ENCODE measurements at places on chromosomes 3 and 15. TPM values are rescaled to one million over a fixed set of nuclear protein-coding genes. Genes with fewer than 3 reads are reported as not detected.

DNA sequence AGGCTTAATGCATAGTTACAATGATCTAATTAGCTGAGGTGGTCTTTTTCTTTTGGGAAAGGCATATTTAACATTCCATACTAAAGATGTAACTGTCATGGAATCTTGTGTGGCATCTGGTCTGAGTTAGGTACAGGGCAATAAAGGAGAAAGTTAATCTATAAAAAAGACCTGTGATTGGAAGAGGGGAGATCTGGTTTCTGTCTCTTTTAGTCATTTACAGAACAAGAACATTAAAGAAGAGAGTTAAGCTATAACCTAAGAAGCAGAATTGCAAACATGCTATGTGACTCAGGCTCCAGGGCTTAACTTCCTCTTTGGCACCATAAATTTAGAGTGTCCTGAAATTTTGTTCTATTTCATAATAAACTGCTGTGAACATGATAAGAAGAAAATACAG lies 47.2 kb upstream of the MME start:
- no peaks in the 10 kb centered on the region for H3K36me3 ChIP-seq
- no peaks in the 10 kb centered on the region for H3K4me1 ChIP-seq
- no peak overlapping the region for H3K27ac ChIP-seq
- H3K4me3 ChIP-seq = no peak overlapping the region

- no peaks in the 10 kb centered on the region for H3K36me3 ChIP-seq
- H3K4me3 ChIP-seq = no peak overlapping the region
- DNase-seq = no peak
- no peaks in the 10 kb centered on the region for H3K27me3 ChIP-seq
These were observed 25.9 kb downstream of the CSTA start for GRCh38 chr3:122350814-122351418.

GRCh38 chr15:75025107-75025506 lies 1.7 kb downstream of the PPCDC start:
- H3K27ac ChIP-seq = no peak overlapping the region
- no peaks in the 10 kb centered on the region for H3K36me3 ChIP-seq
- no peaks in the 10 kb centered on the region for H3K27me3 ChIP-seq

DNA sequence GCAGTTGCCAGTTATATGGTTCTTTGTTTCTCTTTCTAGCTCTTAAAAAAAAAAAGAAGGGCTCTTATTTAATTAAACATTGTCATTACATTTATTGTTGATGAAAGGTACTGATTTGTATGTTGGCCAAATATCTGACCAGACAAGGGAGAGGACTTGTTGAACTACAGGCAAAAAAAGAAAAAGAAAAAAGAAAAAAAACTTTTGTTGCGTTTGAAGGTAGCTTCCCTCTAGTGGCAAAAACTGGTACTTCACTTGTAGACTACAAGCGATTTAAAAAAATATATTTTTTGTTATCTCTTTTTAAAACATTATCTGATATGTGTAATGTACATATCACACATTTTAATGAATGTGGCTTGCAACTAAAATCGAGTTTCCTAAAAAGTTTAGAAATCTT lies 280.6 kb downstream of the ROBO2 start:
- no peaks in the 10 kb centered on the region for H3K36me3 ChIP-seq
- H3K4me1 ChIP-seq = peaks cover 9% of the 10 kb centered on the region
- no peak overlapping the region for H3K27ac ChIP-seq

GRCh38 chr3:163946785-163947184 lies 1131.5 kb downstream of the SI start:
- no peaks in the 10 kb centered on the region for H3K36me3 ChIP-seq
- no peak overlapping the region for H3K4me3 ChIP-seq
- no peak for DNase-seq

DNA sequence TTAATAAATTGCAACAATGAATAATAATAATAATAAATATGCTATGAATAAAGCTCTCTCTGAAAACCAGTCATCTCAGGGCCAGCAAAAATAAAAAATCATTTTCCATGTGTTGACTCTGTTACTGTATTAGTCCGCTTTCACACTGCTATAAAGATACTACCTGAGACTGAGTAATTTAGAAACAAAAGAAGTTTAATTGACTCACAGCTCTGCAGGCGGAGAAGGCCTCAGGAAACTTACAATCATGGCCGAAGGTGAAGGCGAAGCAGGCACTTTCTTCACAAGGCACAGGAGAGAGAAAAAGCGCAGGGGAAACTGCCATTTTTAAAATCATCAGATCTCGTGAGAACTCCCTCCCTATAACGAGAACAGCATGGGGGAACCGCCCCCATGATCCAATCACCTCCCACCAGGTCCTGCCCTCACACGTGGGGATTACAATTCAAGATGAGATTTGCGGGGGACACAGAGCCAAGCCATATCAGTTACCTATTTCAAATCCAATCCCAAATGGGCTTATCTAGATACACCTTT lies 224.1 kb downstream of the IGSF11 start:
- no peaks in the 10 kb centered on the region for H3K27me3 ChIP-seq
- no peaks in the 10 kb centered on the region for H3K36me3 ChIP-seq
- H3K4me1 ChIP-seq = no peaks in the 10 kb centered on the region
- no peak for DNase-seq

DNA sequence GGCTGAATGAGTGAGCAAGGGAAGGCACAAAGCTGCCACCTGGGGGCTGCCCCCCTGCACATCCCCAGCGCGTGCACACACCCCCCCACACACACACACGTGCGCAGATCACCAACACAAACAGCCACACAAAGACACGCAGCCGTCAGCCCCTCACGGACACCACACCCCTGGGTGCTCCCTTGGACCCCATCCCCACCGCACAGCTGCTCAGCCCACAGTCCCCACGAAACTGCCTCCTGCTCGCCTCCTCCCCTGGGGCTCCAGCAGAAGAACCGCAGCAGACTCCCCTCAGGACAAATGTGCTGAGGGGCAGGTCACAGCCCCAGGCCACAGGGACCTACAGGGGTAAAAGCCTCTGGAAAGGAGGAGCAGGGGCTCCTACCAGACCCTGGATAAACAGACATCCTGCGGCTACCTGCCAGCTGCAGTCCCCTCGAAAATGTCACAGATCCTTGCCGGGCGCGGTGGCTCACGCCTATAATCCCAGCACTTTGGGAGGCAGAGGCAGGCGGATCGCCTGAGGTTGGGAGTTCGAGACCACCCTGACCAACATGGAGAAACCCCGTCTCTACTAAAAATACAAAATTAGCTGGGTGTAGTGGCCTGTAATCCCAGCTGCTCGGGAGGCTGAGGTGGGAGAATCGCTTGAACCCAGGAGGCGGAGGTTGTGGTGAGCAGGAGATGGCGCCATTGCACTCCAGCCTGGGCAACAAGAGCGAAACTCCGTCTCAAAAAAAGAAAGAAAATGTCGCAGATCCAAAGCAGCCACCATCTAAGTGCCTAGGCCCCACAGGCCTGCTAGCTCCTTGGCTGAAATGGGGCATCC lies 6.5 kb downstream of the TWF2 start:
- DNase-seq = no peak
- H3K4me3 ChIP-seq = no peak overlapping the region
- H3K27me3 ChIP-seq = no peaks in the 10 kb centered on the region
- H3K4me1 ChIP-seq = peaks cover 14% of the 10 kb centered on the region
- no peak overlapping the region for H3K27ac ChIP-seq
- H3K36me3 ChIP-seq = no peaks in the 10 kb centered on the region

GRCh38 chr3:8103954-8104353 lies 397.7 kb upstream of the LMCD1 start:
- H3K36me3 ChIP-seq = no peaks in the 10 kb centered on the region
- H3K27me3 ChIP-seq = no peaks in the 10 kb centered on the region
- H3K4me1 ChIP-seq = no peaks in the 10 kb centered on the region
- H3K4me3 ChIP-seq = no peak overlapping the region
- H3K27ac ChIP-seq = no peak overlapping the region
- DNase-seq = no peak

DNA sequence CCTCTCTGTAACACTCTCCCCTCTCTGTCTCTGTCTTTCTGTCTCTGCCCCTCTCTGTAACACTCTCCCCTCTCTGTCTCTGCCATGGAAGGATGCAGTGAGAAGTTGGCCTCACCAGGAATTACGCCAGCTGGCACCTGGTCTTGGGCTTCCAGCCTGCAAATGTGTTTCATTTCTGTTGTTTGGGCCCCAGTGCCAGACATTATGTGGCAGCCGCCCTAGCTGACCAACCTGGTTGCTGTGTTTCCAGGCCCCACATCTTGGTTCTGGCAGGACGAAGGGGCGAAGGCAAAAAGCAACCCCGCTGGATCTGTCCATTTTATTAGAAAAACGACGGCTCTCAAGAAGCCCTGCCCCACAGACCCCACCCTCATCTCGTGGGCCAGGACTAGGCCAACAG lies 5.2 kb upstream of the ZXDC start:
- no peak for DNase-seq
- H3K36me3 ChIP-seq = no peaks in the 10 kb centered on the region
- H3K4me1 ChIP-seq = no peaks in the 10 kb centered on the region
- H3K27me3 ChIP-seq = no peaks in the 10 kb centered on the region
- no peak overlapping the region for H3K27ac ChIP-seq

- H3K27ac ChIP-seq = no peak overlapping the region
- no peak overlapping the region for H3K4me3 ChIP-seq
- peaks cover 27% of the 10 kb centered on the region for H3K4me1 ChIP-seq
- DNase-seq = no peak
These were observed 38.6 kb upstream of the SFMBT1 start for GRCh38 chr3:53084310-53085001.

DNA sequence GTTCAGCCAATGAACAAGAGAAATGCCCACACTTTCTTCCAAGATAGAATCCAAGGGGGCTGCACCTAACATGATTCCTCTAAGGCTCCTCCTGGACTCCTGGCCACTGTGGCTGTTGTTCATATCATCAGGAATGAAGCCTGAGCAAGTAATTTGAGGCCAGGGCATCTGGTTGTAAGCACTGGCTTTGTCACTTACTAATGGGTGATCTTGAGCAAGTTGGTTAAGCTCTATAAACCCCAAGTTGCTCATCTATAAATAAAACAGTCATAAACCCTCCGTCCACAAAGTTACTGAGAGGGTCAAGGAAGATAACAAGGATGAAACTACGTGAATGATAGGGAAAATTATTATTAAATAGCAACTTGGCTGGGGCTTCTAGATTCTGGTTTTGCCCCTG lies 58.3 kb downstream of the CDC25A start:
- H3K4me3 ChIP-seq = no peak overlapping the region
- DNase-seq = no peak
- no peaks in the 10 kb centered on the region for H3K27me3 ChIP-seq
- H3K27ac ChIP-seq = peak overlapping the region; percentile 24

- no peak for DNase-seq
- H3K4me1 ChIP-seq = no peaks in the 10 kb centered on the region
- H3K27ac ChIP-seq = no peak overlapping the region
- no peaks in the 10 kb centered on the region for H3K36me3 ChIP-seq
These were observed 239.5 kb downstream of the GAP43 start for GRCh38 chr3:115862849-115863248.

- no peaks in the 10 kb centered on the region for H3K36me3 ChIP-seq
- H3K4me3 ChIP-seq = no peak overlapping the region
- no peak overlapping the region for H3K27ac ChIP-seq
- H3K4me1 ChIP-seq = no peaks in the 10 kb centered on the region
- H3K27me3 ChIP-seq = no peaks in the 10 kb centered on the region
- peak; percentile 33 for DNase-seq
These were observed 20.6 kb downstream of the COL8A1 start for GRCh38 chr3:99659032-99659431.

GRCh38 chr3:54957711-54958110 lies 29.9 kb upstream of the LRTM1 start:
- H3K4me3 ChIP-seq = no peak overlapping the region
- no peak overlapping the region for H3K27ac ChIP-seq
- no peak for DNase-seq
- H3K27me3 ChIP-seq = no peaks in the 10 kb centered on the region
- H3K4me1 ChIP-seq = no peaks in the 10 kb centered on the region

DNA sequence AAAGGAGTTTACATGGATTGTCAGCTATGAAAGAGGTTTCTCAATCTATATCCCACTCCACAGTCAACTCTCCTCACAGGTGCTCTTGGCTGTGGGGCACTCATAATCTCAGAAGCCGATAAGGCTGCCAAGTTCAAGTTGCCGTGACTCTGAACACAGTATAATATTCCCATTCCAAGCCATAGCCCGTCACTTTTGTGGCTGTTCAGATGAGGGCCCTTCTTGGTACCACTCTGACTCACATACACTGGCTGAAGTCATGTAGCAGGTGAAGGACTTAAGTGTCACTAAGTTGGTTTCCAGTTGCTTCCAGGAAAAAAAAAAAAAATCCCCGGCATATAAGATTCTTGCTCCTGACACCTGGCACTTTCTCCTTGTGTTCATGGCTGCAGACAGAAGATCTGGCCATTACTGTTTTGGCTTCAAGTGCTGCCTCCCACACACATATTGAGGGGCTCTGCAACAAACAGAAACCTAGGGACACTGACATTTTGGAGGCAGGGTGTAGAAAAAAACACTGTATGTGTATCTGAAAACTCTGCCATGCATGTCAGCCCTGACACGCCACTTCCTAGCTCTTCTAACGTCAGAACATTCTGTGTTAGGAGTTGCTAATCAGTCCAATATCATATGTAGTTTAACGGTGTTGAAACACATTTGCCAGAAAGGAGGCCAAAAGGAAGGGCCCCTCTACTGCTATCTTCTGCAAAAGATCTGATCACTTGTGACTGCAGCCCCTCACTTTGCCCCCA lies 170.2 kb upstream of the ICE2 start:
- no peaks in the 10 kb centered on the region for H3K36me3 ChIP-seq
- no peak for DNase-seq
- no peaks in the 10 kb centered on the region for H3K27me3 ChIP-seq
- H3K4me3 ChIP-seq = no peak overlapping the region
- H3K27ac ChIP-seq = no peak overlapping the region

GRCh38 chr3:169618894-169619792 lies 44.4 kb downstream of the MECOM start:
- no peaks in the 10 kb centered on the region for H3K36me3 ChIP-seq
- H3K27ac ChIP-seq = no peak overlapping the region
- H3K4me1 ChIP-seq = peaks cover 4% of the 10 kb centered on the region
- H3K27me3 ChIP-seq = no peaks in the 10 kb centered on the region
- no peak overlapping the region for H3K4me3 ChIP-seq

GRCh38 chr3:197520311-197521276 lies 35.2 kb downstream of the BDH1 start:
- H3K4me3 ChIP-seq = no peak overlapping the region
- H3K27ac ChIP-seq = no peak overlapping the region
- no peaks in the 10 kb centered on the region for H3K4me1 ChIP-seq
- DNase-seq = peak; percentile 35
- H3K36me3 ChIP-seq = no peaks in the 10 kb centered on the region

- no peak overlapping the region for H3K27ac ChIP-seq
- DNase-seq = no peak
- no peaks in the 10 kb centered on the region for H3K4me1 ChIP-seq
- H3K36me3 ChIP-seq = no peaks in the 10 kb centered on the region
These were observed 18.3 kb upstream of the TMEM158 start for GRCh38 chr3:45244356-45244755.

ISLR gene
- 10.5 TPM for total RNA-seq

PLSCR2 gene
- total RNA-seq = not detected

ILDR1 gene
- 4.6 TPM for total RNA-seq

FAM240A gene
- total RNA-seq = not detected

MINAR1 gene
- total RNA-seq = 4.7 TPM

STRC gene
- total RNA-seq = not detected

WDR49 gene
- 2.3 TPM for total RNA-seq

RASL12 gene
- total RNA-seq = 4.6 TPM

PRSS50 gene
- total RNA-seq = 2.6 TPM

CLEC3B gene
- 22.1 TPM for total RNA-seq

MAGEL2 gene
- 2.0 TPM for total RNA-seq

ADAMTS7 gene
- total RNA-seq = 0.33 TPM

PLAAT1 gene
- total RNA-seq = not detected

PP2D1 gene
- total RNA-seq = not detected

CTXN2 gene
- not detected for total RNA-seq
